A549 (cell line): ENCODE measurements at places on chromosomes 5 and 9.
A peak's percentile ranks its signal among the peaks of the same experiment; 100 is the strongest.

DNA sequence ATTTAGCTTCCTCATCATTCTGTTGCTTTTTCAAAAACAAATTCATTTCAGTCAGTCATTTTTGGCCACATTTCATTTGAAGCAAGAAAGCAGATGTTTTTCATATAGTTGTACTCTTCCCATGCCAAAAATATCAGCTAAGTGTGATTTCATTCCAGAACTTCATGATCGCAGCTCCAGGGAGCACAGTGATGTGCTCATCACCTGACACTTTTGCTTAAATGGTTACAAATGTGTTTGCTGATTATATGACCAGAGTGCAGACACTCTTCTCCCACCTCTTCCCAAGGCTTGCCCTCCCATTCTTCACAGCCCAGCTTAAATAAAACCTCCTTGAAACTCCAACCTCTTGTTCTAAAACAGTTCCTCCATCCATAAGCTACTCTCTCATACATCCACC, 32.6 kb downstream of the GABRB2 start:
- DNase-seq = no peak

GRCh38 chr9:2837915-2838314, 6.0 kb downstream of the PUM3 start:
- DNase-seq = peak; percentile 25

DNA sequence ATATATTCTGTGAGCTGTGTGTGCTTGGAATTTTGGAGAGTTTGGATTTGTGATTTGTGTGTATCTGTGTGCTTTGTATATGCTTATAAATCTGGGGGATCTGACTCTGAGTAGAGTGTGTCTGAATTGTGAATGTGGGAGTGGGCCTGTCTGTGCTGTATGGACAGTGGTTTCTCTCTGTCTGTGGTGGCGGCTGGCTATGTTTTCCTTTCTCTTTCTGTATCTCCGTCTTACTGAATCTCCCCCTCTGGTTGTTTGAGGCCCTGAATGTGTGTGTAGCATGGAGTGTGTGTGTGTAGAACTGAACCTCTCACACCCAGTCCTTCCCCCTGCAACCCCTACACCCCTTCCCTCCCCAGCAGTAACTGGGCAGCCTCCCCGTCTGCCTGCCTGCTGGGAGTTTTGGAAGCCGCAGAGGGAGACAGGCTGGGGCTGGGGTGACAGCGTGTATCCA, 4.7 kb downstream of the CXXC5 start:
- DNase-seq = no peak

DNA sequence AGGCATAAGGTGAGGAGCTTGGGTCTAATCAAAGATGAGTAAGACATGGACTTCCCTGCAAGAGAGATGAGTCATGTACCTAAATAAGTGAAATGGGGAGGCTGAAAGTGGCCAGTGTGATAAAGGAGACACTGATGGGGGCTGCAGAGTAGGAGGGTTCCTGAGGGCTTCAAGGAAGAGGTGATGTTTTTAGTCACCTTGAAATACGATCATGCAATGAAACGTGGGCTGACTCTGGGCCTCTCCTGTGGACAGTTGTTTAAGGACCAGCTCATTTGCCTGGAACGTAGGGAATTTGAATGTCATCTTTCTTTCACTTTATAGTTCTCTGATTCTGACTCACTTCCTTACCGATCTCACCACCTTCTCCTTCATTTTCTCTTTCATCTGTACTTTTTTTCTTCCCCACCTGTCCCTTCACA, 49.6 kb upstream of the CPLX2 start:
- peak; percentile 55 for DNase-seq

GRCh38 chr5:143023411-143024096, 253.4 kb downstream of the ARHGAP26 start:
- no peak for DNase-seq

- no peak for DNase-seq
Observed at GRCh38 chr9:3656224-3656623, 130.4 kb upstream of the RFX3 start.

GRCh38 chr9:77848404-77848803, 183.2 kb downstream of the GNAQ start:
- DNase-seq = no peak

DNA sequence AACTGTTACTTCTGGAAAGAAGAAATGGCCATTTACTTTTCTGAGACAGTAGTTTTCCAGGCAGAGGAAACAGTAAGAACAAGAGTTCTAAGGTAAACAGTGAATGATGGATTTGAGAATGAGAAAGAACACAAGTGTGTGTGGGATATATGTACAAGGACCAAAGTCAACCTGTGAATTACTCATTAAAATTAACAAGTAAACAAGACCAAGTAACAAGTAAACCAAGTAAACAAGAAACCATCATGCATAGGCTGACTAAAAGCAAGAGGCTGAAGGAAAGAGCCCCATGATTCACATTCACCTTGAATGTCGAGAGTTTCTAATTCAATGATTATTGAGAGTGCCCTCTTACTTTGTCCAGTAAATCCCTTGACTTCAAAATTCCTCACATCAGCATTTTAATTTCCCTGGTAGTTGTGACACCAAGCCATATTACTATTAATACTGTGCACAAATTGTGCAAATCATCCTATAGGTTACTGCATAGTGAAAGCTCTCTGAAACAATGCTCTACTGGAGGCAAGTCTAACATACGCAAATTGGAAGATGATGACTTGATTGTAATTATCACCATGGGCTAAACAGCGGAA, 9.8 kb upstream of the MARCOL start:
- DNase-seq = no peak

- DNase-seq = no peak
Observed at GRCh38 chr9:119278171-119278570, 91.1 kb downstream of the BRINP1 start.

- no peak for DNase-seq
Observed at GRCh38 chr9:37144762-37145161, 24.4 kb downstream of the ZCCHC7 start.

DNA sequence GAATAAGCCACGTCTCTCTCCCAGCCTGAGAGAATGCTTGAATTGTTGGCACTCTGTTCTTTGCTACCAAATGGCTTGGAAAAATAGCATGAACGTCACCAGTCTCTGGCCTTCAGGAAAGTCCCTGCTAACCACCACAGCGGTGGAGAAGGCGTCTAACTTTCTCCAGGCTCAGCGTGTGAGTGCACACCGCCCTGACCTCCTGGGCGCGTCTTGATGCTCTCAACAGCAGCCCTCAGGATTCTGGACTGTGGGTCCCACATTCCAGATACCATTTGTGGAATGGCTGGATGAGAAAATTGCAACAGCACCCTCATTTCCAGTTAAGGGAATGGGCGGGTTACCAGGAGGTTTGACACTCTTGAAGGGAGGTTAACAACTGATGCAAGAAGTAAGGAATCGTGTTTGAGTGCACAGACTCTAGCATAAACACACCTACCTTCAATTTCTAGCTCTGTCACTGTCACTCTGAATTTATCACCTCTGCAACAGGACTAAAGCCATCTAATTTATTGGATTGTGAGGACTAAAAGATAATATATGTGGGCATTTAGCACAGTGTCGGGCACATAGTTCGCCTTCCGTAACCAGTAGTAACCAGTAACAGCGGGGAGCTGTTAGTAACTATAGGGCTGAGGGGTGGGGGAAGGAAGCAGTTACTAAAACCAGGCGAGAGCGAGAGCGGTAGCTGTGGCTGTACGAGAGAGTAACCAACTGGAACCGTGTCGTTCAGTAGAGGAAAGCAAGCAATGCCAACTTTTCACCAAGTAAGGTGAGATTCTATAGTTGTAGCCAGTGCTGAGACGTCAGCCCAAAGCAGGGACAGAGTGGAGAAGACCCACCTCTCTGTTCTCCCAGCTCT, 807 bp upstream of the PLGRKT start:
- DNase-seq = peak; percentile 37

DNA sequence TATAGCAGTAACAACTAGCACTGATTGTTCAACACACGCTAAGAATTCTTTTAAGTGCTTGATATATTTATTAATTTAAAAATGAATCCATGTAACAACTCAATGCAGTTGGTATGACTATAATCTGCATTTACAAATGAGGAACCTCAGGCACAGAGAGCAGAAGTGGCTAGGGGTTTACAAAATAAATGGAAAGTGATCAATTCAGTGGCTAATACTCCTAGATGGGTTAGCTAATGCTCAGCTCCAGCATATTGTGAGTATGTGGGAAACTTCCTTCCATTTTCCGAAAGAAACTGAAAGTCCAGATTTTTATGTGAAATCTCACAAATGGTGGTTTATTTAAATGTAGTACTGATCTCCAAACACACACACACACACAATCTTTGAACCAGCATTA, 128.0 kb downstream of the RFX3 start:
- no peak for DNase-seq

DNA sequence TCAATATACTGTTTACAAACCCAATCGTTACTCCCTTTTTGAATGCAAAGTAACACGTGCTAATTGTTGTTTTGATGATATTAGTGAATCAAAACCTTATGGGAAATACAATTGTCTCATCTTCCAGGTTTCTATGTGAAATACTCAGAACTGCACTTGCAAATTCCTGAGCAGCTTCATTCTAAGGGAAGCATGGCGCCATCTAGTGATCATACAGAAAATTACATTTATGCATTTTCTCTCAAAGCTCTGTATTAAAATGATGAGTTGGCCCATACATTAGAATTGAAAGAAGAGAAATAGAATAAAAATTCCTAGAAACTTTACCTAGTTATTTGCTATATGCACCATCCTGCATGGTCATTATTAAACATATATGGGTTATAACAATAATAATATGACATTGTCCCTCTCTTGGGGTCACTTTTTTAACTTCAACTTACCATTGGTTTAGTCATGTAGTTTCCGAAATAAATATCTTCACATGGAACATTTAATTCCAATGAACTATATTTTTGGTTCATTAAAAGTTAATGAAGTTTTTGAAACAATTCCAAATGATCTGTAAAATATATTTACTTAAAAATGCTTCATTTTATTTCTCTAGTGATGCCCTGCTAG, 220.0 kb downstream of the PDE4D start:
- peak; percentile 14 for DNase-seq

DNA sequence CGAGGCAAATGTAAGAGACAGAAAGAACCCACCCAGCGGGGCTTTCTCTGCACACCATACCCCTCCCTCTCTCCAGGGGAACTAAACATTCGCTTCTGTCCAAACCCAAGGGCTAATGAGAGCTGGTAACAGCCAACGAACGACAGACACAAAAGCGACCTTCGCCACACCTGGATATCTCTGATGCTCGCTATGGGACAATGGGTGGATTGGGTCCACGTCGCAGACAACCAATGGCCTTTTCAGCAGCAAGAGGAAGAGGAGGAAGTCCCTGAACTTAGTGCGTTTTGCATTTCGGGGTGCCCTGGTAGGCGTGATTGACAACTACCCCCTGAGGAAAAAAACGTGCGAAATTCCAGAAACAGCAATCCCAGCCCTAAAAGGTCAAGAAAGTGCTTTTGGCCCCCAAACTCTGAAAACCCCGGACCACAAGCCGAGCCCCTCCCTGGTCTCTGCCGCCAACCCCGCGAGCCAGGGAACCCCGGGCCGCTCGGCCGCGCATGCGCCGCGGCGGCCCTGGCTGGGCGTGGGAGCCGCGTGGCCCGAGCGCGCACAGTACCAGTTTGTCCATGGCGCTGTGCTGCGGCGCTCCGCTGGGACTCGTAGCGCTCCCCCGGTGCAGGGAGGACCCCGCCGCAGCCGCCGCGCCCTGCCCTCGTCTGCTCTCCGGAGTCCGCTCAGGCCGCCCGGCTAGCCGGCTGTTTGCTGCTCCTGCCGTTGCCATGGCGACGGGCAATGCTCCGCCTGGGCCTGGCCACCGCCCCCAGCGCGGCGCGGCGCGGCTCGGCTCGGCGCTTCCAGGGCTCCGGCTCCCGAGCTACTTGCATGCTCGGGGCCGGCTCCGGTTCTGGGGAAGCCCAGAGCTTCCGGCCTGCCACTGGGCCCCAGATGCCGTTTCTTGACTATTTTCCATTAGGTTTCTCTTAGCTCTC, 66.9 kb upstream of the DNAH5 start:
- peak; percentile 64 for DNase-seq

GRCh38 chr9:36632892-36633291, 60.2 kb downstream of the MELK start:
- DNase-seq = peak; percentile 25

GRCh38 chr5:177606071-177607051, 6.4 kb downstream of the B4GALT7 start:
- DNase-seq = no peak

GRCh38 chr9:93676310-93677047, 100.1 kb downstream of the PHF2 start:
- DNase-seq = no peak

GRCh38 chr9:74887041-74887980, at the start of gene TRPM6:
Gene TRPM6, minus strand, starts transcription at chr9:74887921. Its CDS starts 65 bp downstream, at chr9:74887856.
- DNase-seq = peak; percentile 35

GRCh38 chr5:1515921-1516571, 7.7 kb downstream of the LPCAT1 start:
- DNase-seq = peak; percentile 85

- no peak for DNase-seq
Observed at GRCh38 chr9:22389271-22389670, 57.4 kb upstream of the DMRTA1 start.

- DNase-seq = no peak
Observed at GRCh38 chr5:56514245-56514644, 281.1 kb upstream of the ANKRD55 start.

GRCh38 chr5:11683666-11684065, 220.6 kb downstream of the CTNND2 start:
- DNase-seq = no peak

- no peak for DNase-seq
Observed at GRCh38 chr5:118295045-118295444, 693.3 kb downstream of the DTWD2 start.

DNA sequence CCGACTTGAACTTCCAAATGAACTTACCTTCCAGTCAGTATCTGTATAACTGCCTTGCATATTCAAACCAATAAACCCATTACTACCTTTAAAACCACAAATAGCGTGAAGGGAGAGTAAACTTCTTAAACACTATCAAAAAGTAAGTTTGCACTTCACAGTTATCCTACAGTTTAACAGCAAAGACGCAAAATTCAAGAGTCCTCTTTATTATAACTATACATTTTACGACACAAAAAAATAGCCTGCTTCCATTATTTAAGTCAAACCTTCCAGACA, 1.8 kb downstream of the PTBP3 start:
- no peak for DNase-seq

GRCh38 chr5:173637340-173637739, 20.9 kb upstream of the BOD1 start:
- DNase-seq = no peak

GRCh38 chr5:106085136-106085535, 1585.6 kb downstream of the EFNA5 start:
- DNase-seq = no peak

GRCh38 chr5:176180339-176180738, 57.9 kb upstream of the SIMC1 start:
- DNase-seq = no peak

DNA sequence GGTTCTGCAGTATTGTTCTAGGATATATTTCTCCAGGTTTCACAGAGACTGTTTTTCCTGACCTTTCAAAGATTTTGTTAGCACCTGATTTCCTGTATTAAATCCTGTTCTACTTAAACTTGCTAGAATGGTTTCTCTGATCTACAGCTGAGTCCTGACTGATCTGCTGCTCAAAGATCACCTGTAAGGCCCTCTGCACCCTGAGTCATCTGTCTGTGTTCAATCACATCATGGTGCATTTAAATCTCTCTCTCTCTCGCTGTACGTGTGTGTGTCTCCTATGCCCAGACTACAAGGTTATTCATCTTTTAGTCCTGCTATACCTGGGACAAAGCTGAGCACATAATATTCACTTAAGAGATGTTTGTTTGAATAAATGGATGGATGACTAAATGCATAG, 13.3 kb upstream of the C5orf63 start:
- no peak for DNase-seq
